ENCODE measurements at places on chromosomes 3 and 15. TPM values are rescaled to one million over a fixed set of nuclear protein-coding genes. Genes with fewer than 3 reads are reported as not detected.

The AMOTL2 gene
- 193 TPM for total RNA-seq

The ZDHHC23 gene
- total RNA-seq, result 2.9 TPM

The GRK7 gene
- not detected for total RNA-seq

The FES gene
- 15.0 TPM for total RNA-seq

The GOLGA8T gene
- not detected for total RNA-seq

Measured in cardiac atrium fibroblast (primary cell).